ENCODE measurements at places on chromosomes 7 and 10.

DNA sequence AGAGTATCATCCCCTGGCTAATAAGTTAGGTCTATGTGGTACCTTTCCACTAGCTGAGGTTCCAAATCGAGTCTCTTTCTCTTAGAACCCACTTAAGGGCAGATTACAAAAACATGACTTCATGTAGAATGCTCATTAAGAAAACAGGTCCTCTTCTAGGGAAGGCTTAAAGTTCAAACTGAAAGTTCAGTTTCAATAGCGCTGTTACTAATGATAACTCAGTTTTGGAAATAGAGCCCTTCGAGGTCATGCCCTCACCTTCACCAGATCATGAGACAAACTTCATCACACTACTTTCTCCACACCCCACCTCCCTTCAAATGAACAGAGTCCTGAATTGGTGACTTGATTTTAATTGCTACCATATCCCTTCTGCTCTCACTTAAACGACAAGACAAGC, 26.2 kb downstream of the HGF start:
- DNase-seq: no peak

- no peak for DNase-seq
Measured at GRCh38 chr7:100396421-100396982, 23.2 kb downstream of the PILRA start.

GRCh38 chr10:114709984-114710383, 51.9 kb upstream of the ABLIM1 start:
- DNase-seq: no peak

DNA sequence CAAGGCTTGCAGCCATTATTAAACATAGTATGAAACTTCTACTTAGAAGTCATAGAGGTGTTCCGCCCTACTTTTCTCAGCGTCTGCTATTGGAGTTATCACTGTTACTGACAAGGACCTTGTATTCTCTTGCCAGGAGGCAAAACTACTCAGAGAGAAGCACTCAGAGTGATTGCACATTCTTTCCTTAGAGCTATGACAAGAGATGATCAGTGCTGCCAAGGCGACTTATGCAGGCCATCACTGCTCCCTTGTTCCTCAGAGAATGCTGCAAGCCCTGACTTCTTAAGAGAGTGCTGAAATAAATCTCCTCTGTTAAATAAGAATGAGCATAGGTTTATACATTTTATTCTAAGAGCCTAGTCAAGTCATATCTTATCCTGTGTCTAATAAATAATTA, 534.6 kb upstream of the PHF14 start:
- no peak for DNase-seq

GRCh38 chr7:140901941-140902302, 22.8 kb downstream of the BRAF start:
- no peak for DNase-seq

- DNase-seq: peak; percentile 89
Measured at GRCh38 chr7:146115851-146116520, 615 bp upstream of the CNTNAP2 start.

GRCh38 chr7:157476201-157476600, 139.4 kb downstream of the DNAJB6 start:
- DNase-seq: no peak

All from left hindlimb (tissue), 1 donor.